Left lung (tissue), 14 donors: ENCODE measurements at places on chromosomes 2 and 18. TPM values are rescaled to one million over a fixed set of nuclear protein-coding genes. Genes with fewer than 3 reads are reported as not detected.

TUBA4B gene
- 4.0 TPM for polyA plus RNA-seq

SERPINB2 gene
- polyA plus RNA-seq, result not detected

DNA sequence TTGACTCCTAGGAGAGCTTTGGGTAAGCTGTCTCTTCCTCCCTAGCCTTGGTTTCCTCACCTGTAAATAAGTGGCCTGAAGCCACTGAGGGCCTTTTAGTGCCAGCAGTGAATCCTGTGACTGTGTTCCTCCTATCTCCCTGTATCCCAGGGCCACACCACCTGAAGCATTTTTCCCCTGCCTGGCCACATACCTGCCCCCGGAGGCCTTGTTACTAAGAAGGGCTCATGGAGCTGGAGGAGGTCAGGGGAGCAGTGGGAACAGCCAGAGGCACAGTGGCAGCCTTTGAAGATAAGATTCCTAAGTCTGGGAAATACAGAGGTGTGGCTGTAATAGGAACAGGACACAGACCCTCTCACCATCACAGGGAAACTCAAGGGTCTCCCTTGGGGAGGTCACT lies 162.4 kb downstream of the SMAD7 start:
- H3K27ac ChIP-seq, result no peak overlapping the region
- DNase-seq, result no peak
- H3K4me1 ChIP-seq, result peaks cover 11% of the 10 kb centered on the region
- no peaks in the 10 kb centered on the region for H3K27me3 ChIP-seq
- H3K36me3 ChIP-seq, result no peaks in the 10 kb centered on the region
- no peak overlapping the region for H3K4me3 ChIP-seq

DNA sequence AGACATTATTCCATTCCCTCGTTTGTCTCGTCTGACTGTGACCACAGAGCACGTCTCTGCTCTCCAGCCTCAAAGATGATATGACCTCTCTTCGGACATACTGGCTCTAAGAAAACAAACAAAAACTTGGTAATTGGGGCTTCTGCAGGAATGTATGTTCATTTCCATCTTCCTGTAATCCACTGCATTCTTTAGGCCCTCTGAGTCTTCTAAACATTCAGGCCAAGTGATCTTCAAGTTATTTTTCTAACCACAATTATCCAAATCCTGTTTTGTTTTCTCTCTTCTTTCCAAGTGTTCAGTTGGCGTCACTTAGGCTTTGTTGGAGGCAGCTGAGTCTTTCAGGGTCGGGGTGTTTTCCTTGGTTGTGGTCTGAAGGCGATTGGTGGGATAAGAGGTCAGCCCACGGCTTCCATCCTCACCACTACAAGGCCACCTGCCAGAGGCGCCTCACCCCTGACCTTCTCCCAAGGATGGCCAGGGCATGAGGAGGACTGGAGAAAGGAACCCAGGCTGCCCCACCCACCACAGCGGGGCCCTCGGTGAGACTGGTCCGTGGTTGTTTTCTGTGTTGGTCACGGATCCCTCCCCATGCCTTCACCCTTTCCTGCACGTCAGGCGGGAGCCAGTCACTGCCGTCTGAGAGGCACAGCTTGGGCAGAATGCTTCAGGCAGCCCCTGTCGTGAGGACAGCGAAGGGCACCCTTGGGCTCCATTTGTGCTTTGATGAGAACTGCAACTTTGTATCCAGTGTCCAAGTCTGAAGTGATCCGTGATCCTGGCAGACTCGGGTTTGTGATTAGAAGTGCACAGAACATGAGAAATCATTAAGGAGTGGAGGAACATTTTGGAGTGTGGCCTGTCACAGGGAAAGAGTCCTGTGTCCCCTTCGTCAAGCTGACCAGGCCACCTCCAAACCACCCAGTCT lies 88.6 kb upstream of the FHL2 start:
- no peak overlapping the region for H3K27ac ChIP-seq
- no peaks in the 10 kb centered on the region for H3K36me3 ChIP-seq

DNA sequence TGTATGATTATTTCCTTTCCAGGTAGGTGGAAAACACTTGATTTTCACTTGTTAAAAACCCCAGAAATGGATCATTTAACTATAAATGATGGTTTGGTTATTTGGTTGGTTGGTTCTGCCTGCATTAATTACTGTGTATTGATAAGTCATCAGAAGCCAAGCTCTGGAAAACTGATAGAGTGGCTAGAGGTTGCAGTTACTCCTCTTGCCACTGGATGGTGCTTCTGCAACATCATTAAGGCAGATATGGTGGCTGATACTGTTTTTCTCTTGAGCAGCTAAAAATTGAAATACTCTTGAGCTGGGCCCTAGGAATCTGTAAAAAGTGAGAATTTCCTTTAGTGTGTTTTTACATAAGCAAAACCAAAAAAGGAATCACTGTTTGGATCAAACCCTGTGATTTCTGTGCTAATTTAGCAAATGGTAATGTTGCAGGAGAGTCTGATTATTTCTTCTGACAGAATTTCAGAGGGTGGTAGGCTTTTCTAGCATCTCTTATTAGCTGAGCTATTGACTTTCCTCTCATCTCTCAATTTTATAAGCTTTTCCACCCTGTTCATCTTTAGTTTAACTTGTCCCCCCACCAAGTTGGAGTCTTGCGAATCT lies 54.3 kb downstream of the RAB10 start:
- no peak for DNase-seq
- H3K4me1 ChIP-seq, result no peaks in the 10 kb centered on the region
- no peak overlapping the region for H3K4me3 ChIP-seq

RESP18 gene
- polyA plus RNA-seq, result not detected

DNA sequence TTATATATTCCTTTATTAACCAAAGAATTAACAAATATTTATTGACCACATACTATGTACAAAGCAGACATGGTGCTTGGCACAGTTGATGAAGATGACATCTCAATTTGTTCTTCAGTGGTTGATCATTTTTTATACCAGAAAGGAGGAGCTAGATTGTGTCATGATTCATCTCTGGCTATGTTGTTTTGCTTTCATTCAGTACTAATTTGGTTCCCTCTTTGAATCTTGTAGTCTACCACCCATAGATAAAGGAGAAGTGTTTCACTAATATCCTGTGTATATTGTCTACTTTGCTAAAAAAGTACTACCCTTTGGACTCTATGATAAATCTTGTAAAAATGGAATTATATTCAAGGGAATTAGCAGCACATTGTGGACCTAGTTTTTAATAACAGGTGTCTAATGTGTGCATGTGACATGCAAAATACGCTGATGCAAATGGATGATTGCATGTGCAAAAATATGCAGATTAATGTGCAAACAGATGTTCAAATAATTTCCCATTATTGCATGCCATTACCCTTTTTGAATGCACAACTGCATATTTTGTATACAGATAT lies 313.2 kb upstream of the ZEB2 start:
- peaks cover 14% of the 10 kb centered on the region for H3K4me1 ChIP-seq
- no peak overlapping the region for H3K27ac ChIP-seq
- no peak for DNase-seq
- no peak overlapping the region for H3K4me3 ChIP-seq
- H3K27me3 ChIP-seq, result no peaks in the 10 kb centered on the region
